CD4-positive, alpha-beta T cell (primary cell): ENCODE measurements at places on chromosomes 3 and 15. TPM values are rescaled to one million over a fixed set of nuclear protein-coding genes. Genes with fewer than 3 reads are reported as not detected.
A peak's percentile ranks its signal among the peaks of the same experiment; 100 is the strongest.

- peak; percentile 95 for DNase-seq
These were observed 39.3 kb upstream of the PXYLP1 start for GRCh38 chr3:141192345-141192744.

GRCh38 chr3:194333212-194333980, 17.7 kb downstream of the CPN2 start:
- peak; percentile 90 for DNase-seq

DNA sequence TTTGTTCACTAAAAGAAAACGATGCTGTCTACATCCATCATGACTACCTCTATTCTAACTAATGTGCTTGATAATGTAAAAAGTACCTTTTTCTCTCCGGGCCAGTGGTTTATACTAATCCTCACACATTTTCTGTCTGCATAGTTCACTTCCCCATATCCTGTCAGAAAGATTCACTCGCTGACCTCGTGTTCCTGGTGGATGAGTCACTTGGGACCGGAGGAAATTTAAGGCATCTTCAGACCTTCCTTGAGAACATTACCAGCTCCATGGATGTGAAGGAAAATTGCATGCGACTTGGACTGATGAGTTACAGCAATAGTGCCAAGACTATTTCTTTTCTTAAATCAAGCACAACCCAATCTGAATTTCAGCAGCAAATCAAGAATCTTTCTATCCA, 33.8 kb downstream of the COL6A5 start:
- DNase-seq, result no peak

DNA sequence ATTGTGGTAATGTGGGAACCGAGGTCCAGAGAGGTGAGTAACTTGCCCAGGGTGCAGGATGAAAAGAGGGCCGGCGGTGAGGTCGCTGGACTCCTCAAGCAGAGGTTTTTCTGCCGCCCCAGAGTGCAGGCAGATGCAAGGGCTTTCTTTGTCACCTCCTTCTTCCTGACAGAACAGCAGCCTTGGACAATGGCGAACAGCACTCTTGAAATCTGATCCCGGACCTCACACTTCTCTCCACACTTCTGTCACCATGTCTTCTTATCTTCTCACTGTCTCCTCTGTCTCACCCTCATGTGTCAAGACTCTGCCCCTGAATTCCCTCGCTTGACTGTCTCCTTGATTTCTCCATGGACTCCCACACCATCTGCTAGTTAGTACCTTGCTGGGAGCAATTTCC, 15.4 kb upstream of the VPS8 start:
- no peak for DNase-seq

- DNase-seq, result no peak
These were observed 131.1 kb upstream of the GADL1 start for GRCh38 chr3:31025541-31025940.

- no peak for DNase-seq
These were observed 388.2 kb upstream of the AGTR1 start for GRCh38 chr3:148309390-148310035.

DNA sequence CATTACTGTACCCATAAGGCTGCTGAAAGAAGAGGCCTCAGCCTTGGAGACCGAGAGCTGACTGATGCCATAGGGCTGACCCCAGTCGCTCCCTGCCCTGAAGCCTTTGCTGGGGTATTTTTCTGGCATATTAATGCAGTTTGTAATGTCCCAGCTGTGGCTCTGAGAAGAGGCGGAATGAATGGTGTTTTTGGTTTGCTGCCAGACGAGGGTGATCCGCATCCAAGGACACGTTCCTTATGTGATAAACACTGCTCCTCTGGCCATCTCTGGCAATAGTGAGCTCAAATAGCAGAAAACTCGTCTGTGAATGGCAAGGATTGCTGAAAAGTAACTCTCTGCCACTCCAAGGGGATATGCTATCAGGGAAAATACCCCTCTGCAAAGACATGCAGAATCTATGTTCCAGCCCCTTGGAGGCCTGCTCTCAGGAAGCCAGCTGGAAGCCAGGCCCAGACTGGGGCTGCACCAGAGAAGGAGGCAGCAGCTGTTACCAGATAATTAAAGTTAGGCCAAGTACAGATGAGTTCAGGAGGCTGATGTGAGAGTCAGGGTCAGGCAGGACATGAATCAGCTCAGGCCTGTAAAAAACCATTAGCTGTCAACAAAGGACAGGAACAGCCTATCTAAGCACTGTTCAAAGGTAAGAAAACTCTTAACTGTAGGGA, 28.9 kb upstream of the KLHL6 start:
- DNase-seq, result no peak

GRCh38 chr3:36959821-36960220, 15.0 kb upstream of the TRANK1 start:
- DNase-seq, result no peak

DNA sequence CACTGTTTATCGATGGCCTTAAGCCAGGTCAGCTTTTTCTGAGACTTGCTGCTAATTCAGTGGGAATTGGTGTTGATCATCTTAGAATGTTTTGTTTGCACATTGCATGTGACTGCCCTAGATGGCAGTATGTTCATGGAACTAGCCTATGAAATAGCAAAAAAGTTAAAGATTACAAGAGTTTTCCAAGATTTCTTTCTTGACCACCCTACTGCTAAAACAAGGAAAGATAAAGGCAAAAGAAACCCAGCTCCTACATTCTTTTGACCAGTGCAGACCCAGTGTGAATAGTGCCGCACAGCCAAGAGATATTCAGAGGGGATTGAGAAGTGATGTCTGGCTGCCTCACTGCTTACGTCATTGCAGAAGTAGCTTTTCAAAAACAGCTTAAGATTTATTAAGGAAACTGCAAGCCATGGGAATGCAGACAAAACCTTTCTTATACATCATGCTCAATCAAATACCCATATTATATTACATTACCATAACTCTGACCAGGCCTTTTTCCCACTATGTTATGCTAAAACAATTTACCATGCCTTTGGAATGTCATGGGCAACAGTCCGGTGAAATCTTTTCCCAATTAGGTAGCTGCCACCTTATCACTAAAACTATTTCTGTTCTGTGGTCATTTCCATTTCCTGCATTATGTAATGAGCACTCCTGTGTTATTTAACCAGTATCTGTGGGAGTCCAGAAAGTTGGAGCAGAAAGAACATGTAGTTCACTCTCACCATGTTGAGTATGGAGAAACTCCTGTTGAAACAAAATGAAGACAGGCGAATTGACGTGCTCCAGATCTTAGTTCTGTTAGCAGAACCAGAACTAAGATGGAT, 6.0 kb downstream of the PHLDB2 start:
- DNase-seq, result no peak

DNA sequence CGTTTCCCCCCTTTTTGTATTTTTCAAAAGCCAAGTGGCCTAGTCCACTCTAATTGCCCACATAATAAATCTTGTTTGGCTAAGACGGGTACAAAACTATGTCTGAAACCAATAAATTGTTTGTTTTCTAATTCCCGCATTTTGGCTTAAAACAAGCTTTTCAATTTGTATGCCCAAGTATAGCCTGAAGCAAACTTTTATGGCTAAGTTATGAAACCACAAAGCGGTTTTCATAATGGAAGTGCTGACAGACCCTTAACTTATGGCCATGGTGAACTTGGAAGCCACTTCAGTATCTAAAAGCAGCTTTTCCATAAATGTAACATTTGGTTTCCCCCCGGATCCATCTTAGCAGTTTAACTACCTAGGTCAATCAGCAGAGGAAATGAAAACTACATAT, 29.9 kb upstream of the POLR2M start:
- DNase-seq, result no peak

DNA sequence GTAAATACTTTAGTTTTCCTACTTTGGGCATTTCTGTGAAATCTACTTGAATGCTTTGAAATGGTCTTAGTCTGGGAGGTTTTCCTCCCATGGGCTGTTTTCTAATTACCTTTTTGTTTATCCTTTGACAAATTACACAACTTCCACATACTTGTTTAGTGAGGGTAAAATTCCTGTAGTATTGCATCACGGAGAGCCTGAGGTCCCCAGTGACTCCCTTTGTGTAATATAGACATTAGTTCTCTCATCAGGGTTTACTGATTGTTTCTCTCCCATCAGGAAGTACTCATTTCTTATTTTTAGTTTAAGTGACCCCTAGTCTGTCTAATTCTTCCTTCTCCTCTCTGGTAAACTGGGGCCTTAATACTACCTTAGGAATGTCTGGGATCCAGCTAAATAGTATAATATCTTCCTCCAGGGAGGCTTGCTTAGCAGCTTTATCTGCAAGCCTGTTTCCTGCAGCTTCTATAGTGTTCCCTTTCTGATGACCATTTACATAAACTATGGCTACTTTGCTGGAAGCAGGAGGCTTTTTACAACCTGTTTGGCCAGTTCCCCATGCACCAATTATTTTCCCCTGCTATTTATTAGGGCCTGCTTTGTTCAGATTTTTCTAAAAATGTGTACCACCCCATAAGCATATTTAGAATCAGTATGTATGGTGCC, 87.2 kb upstream of the XCR1 start:
- DNase-seq, result no peak

GRCh38 chr3:10008588-10009344, 17.5 kb upstream of the FANCD2 start:
- peak; percentile 79 for DNase-seq

GRCh38 chr3:66997560-66998112, 471 bp upstream of the KBTBD8 start:
- no peak for DNase-seq

GRCh38 chr3:184173374-184173722, 1.3 kb upstream of the AP2M1 start:
- no peak for DNase-seq

Gene TMEM207
- not detected for total RNA-seq

Gene TRIM42
- total RNA-seq, result not detected

Gene EIF4E3
- 48.2 TPM for total RNA-seq

Gene GPR149
- not detected for total RNA-seq

Gene UCN2
- not detected for total RNA-seq

Gene BCL2A1
- total RNA-seq, result 20.0 TPM

Gene TF
- 0.30 TPM for total RNA-seq

Gene FGF12
- total RNA-seq, result not detected

Gene SERPINI2
- not detected for total RNA-seq

Gene ZIC1
- not detected for total RNA-seq

Gene CYP8B1
- total RNA-seq, result not detected
